ENCODE measurements at places on chromosomes 3 and 15.
A peak's percentile ranks its signal among the peaks of the same experiment; 100 is the strongest.

DNA sequence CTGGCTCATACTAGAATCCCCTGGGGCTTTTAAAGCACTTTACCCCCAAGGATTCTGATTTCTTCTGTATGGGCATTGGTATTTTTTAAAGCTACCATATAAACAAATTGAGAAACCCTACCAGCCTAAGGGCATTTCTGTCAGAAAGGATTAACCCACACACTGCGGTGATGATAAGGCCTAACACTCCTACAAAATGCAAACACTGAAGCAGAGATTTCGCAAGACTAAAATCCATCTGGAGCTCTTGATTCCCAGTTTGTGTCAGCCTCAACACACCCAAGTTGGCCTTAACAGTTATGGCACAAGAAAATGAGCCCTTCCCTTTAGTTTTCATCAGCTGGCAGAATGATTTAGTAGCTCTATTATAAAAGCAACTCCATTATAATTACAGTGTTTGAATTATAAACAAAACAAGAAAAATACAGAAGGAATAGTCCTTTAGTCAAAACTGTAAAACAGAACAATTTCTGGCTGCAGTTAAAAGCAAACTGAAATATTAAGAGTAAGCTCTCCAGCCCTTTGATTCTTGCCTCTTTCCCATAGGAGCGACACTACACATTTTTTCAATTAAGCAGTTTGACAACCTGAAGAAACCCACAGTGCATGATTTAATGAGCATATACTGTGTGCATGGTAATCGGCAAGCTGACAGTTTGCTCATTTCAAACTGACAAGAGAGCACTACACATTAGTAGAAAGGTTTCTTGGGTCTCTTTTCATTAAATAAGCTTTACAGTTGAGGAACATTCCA lies 441.2 kb downstream of the FHIT start:
- DNase-seq: no peak

GRCh38 chr3:149333176-149333859 lies at the start of gene TM4SF18:
TSS of gene TM4SF18 (minus strand) at chr3:149333636. CDS start at chr3:149333382, 254 bp downstream.
- no peak for DNase-seq

- DNase-seq: no peak
Measured at GRCh38 chr15:78673476-78673875, 32.5 kb upstream of the CHRNB4 start.

GRCh38 chr3:24518990-24519367 lies 24.3 kb upstream of the THRB start:
- no peak for DNase-seq

- no peak for DNase-seq
Measured at GRCh38 chr3:157559401-157559800, 56.2 kb upstream of the VEPH1 start.

GRCh38 chr3:196423044-196423781 lies 9.0 kb downstream of the UBXN7 start:
- DNase-seq: no peak

DNA sequence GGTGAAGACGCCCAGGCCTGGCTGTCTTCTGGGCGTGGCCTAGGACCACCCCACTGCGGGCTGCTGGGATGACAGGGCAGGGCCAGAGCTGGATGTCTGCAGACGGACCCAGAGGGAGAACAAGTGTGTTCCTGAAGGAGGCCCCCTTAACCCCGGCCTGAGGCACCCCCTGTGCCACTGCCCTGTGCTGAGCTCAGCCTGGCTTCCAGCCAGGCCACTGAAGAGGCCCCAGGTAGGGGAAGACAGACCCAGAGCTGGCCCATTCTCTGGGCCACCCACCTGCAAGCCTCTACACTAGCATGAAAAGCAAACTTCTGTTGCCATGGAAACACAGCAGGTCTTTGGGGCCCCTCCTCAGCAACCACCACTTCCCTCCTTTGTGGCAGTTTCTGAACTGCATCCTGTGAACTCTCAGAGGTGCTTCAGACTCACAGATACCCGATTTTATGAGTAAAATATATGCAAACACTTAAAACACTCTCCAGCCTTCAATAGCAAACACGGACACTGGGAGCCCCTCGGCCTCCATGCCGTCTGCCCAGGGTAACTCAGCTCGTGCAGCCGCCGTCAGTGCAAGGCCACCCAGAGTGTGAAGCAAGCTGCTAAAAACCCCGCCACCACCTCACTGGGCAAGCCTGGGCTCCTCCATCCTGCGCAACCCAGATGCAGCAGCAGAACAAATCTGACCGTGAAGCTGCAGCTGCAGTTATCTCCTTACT lies 42.5 kb downstream of the CMTM6 start:
- DNase-seq: peak; percentile 45

- no peak for DNase-seq
Measured at GRCh38 chr3:183500981-183501704, 54.4 kb downstream of the KLHL6 start.

DNA sequence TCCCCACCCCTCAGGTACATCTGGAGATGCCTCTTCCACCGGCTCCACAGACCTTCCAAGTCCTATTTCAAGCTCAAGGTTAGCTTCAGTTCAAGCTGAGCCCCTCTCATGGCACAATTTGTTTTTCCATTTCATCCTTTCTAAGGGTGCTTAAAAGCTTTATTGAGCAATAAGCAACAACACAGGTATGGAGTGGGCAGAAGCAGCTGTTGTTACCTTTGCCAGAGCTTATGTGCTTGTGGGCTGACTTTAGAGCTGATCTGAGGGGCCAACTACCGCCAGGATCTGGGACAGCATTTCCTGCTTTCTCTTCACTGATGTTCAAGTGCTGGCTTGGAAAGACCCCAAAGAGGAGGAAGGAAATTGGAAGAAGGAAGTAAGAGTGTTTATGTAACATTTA lies 140.0 kb upstream of the KLHL25 start:
- DNase-seq: no peak

DNA sequence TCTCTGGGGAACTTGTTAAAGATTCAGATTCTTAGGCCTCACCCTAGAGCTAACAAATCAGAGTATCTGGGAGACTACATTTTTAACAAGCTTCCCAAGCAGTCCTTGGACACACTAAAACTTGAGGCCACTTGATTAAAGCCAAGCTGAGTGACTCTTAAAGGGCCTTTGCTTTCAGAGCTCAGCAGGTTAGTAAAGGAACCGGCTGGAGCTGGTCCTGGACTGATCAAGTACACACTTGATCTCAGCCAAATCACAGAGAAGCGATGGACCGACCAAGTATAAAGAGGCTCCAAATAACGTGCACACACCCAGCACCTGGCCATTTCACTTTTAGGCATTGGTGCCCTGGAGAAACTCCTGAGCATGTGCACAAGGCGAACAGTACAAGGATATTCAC lies 12.9 kb upstream of the TM6SF1 start:
- no peak for DNase-seq

GRCh38 chr15:25184356-25185155 lies 229.8 kb downstream of the SNRPN start:
- DNase-seq: no peak

GRCh38 chr3:144052275-144052674 lies 80.7 kb downstream of the DIPK2A start:
- no peak for DNase-seq

- DNase-seq: no peak
Measured at GRCh38 chr15:71489570-71489969, 320.8 kb upstream of the NR2E3 start.

DNA sequence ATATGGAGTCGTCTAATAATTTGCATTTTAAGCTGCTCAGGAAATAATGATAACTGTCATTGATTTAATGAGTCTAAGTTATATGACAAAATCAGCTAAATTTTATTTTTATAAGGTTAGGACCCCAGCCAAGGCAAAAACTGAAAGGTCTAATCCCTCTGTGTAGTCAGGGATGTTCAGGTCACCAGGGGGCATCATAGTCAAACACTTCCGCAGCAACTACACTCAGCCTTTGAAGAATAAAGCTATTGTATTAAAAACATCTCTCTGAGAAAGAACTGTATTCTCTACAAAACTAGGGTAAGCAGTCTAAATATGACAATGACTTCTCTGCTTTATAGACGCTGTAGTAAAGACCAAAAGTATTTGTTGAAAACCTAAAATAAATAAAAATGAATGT lies 15.0 kb downstream of the INTS14 start:
- no peak for DNase-seq

DNA sequence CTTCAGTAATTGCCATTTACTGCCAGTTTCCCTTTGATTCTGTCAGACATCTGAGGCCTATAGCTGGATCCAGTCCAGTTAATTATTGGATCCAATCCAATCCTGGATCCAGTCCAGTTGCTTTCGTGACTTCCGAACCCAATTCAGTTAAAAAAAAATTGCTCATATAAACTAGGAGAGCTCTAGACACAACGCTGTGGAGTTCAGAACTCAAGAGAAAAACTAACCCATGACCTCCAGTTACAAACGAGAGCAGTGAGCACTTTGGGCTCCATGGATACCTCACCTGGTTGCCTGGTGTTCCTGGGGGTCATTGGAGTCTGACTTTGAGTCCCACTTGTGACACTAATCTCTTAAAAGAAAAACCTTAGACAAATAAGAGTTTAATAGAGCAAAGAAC lies 269.8 kb downstream of the THSD4 start:
- no peak for DNase-seq

DNA sequence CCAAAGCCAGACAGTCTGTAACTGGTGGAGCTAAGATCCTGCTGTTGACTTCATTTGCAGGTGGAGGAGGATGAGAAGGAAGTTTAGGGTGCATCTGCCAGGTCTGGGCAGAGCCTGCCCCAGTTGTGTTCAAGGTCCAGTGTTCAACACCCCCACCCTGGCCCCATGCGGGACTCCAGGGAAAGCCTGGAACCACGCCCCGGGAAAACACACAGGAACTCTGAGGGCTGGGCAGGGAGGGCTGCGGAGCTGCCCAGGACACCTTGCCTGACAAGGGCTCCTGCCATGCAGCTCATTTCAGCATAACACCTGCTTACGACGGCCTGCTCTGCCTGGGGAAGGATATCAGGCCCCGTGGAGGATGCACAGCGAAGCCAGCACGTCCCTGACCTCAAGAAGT lies 286.3 kb downstream of the XXYLT1 start:
- no peak for DNase-seq

DNA sequence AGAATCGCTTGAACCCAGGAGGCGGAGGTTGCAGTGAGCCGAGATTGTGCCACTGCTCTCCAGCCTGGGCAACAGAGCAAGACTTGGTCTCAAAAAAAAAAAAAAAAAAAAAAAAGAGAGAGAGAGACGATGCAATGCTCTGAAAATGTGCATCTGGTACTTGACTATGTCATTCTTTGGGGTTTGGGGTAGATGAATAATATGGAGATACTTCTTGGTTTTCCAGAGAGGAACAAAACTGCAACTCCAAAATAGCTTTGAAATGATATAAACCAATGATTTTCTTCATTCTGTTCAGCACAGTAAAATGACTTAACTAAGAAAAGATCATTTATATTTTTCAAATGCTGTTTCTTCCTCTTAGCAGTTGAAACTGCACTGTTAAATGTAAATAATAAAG lies 158.9 kb downstream of the ISL2 start:
- DNase-seq: no peak

GRCh38 chr3:76527773-76528172 lies 512.1 kb upstream of the ROBO2 start:
- DNase-seq: no peak

GRCh38 chr3:24545887-24546286 lies 51.2 kb upstream of the THRB start:
- DNase-seq: no peak

GRCh38 chr3:50445919-50446318 lies 57.5 kb downstream of the CACNA2D2 start:
- DNase-seq: no peak

DNA sequence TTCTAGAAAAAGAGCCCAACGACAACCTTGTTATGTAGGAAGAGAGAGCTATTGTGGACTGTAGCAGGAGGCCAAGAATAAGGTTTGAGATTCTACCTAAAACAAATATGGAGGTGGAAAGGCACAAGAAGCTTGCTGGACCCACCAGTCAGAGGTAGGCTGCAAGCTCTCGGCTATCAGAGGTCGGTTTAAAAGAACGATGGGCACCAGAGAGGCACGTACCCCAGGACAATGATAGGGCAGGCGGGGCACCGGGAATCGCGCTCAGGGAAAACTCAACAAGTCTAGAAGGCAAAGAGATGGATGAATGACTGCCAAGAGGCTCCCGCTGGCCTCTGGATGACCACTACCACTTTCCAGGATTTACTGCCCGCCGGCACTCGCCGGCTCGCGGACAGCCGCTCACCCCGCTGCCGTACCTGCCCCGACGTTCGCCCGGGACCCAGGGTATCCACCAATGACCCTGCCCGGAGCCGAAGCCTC lies 1.1 kb downstream of the HDGFL3 start:
- DNase-seq: no peak

DNA sequence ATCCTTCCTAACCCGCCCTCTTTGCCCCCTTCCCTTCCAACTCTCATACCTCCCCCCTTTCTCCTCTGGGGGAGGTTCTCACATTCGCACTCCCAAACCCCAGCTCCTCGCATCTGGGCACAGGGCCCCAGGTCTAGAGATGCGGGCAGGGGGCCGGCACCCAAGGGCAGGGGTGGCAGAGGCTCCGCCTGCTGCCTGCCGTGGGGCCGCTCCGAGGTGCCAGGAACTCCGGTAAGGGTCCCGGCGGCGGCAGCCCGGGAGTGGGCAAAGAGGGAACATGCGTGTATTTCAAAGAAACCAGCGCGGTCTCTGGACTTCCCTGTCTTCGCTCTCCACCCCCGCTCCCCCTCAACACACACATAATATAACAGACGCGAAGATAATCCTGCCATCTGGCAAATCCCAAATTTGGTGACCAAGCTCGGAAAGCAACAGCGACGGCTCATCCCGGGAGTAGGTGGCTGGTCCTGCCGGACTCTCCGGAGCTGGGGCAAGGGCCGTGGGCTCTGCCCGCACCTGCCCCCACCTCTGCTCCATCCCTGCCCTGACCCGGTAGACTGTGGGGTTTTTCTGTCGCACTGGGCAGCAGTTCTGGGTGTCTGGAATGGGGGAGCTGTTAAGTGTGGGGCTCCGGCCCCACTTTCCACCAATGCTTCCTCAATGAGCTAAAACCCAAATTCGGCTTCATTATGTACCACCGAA lies 31.0 kb downstream of the NR2F2 start:
- no peak for DNase-seq

- no peak for DNase-seq
Measured at GRCh38 chr3:58071480-58071971, 63.3 kb downstream of the FLNB start.

- no peak for DNase-seq
Measured at GRCh38 chr3:164393171-164393570, 685.1 kb downstream of the SI start.

- no peak for DNase-seq
Measured at GRCh38 chr3:47605652-47606051, 27.0 kb upstream of the CSPG5 start.

- DNase-seq: no peak
Measured at GRCh38 chr3:72342450-72342849, 505.8 kb downstream of the SHQ1 start.

- no peak for DNase-seq
Measured at GRCh38 chr3:44983484-44983941, 7.5 kb downstream of the EXOSC7 start.

- no peak for DNase-seq
Measured at GRCh38 chr3:184359610-184360009, 1.8 kb downstream of the CLCN2 start.
